ENCODE measurements at places on chromosomes 7 and 10.

DNA sequence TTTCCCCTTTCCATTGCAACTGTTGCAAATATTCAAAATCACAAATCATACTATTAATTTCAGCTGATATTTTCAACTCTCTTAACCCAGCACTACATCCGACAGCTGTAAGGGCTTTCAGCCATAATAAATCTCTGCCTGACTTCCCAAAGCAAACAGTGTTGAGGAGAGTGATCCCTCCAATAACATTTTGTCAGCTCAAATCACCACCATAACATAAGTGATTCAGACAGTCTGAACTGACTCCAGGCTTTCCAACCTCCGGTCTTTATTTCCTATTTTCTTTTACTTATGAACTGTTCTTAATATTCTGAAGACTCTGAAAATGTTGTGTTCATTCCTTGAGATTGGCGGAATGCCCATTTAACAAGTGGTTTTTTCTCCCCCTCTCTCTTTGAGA lies 1085.9 kb downstream of the GATA3 start:
- DNase-seq, result no peak
- no peak overlapping the region for H3K4me3 ChIP-seq
- H3K27me3 ChIP-seq, result no peaks in the 10 kb centered on the region

GRCh38 chr7:74452748-74453321 lies 871 bp upstream of the GTF2IRD1 start:
- DNase-seq, result no peak
- H3K27me3 ChIP-seq, result no peaks in the 10 kb centered on the region
- H3K4me3 ChIP-seq, result peak overlapping the region; percentile 59

GRCh38 chr7:7176406-7177043 lies 5.8 kb upstream of the C1GALT1 start:
- H3K36me3 ChIP-seq, result no peaks in the 10 kb centered on the region
- no peak overlapping the region for H3K27ac ChIP-seq
- no peak for DNase-seq
- H3K4me1 ChIP-seq, result peaks cover 2% of the 10 kb centered on the region
- no peak overlapping the region for H3K4me3 ChIP-seq

- H3K27me3 ChIP-seq, result no peaks in the 10 kb centered on the region
- H3K27ac ChIP-seq, result peak overlapping the region; percentile 53
- DNase-seq, result peak; percentile 94
- peak overlapping the region; percentile 70 for H3K4me3 ChIP-seq
- H3K36me3 ChIP-seq, result no peaks in the 10 kb centered on the region
These were observed 65.3 kb downstream of the PDIA4 start for GRCh38 chr7:148962823-148963582.

DNA sequence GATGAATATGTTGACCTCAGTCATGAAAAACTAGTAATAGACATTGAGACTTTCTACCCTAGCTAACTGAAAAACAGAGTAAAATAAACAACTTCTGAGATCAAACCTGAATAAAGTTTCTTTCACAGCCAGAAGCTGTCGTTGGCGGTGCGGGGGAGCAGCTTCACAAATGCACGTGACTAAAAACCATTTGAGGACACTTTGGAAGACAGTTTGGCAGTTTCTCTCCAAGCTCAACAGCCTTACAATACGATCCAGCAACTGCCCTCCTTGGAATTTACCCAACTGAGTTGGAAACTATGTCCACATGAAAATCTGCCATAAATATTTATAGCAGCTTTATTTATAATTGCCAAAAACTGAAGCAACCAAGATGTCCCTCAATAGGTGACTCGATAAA lies 63.1 kb downstream of the CYTH3 start:
- DNase-seq, result no peak
- H3K4me3 ChIP-seq, result no peak overlapping the region
- H3K27me3 ChIP-seq, result no peaks in the 10 kb centered on the region
- no peaks in the 10 kb centered on the region for H3K36me3 ChIP-seq
- H3K4me1 ChIP-seq, result peaks cover 4% of the 10 kb centered on the region

Data from spinal cord (tissue), 10 donors.